Naive thymus-derived CD8-positive, alpha-beta T cell (primary cell): ENCODE measurements at places on chromosomes 13 and 19. TPM values are rescaled to one million over a fixed set of nuclear protein-coding genes. Genes with fewer than 3 reads are reported as not detected.

KXD1 gene
- total RNA-seq = 97.9 TPM

RYR1 gene
- 0.93 TPM for total RNA-seq

COL4A2 gene
- not detected for total RNA-seq

GRCh38 chr13:69274231-69274630 is 833.4 kb upstream of the ATXN8OS start:
- H3K4me3 ChIP-seq = no peak overlapping the region
- H3K36me3 ChIP-seq = no peaks in the 10 kb centered on the region
- no peak for DNase-seq
- H3K27me3 ChIP-seq = no peaks in the 10 kb centered on the region

DNA sequence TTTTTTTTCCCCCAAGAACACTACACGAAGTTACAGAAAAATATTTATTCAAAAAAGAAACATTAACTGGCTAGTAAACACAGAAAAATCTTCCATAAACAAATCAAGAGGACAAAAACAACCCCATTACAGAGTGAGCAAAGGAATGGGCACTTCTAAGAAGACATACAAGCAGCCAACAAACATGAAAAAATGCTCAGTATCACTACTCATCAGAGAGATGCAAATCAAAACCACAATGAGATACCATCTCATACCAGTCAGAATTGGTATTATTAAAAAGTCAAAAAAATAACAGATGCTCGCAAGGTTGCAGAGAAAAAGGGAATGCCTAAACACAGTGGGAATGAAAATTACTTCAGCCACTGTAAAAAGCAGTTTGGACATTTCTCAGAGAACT is 131.7 kb downstream of the UGGT2 start:
- DNase-seq = no peak
- no peak overlapping the region for H3K4me3 ChIP-seq
- no peaks in the 10 kb centered on the region for H3K27me3 ChIP-seq
- no peak overlapping the region for H3K27ac ChIP-seq
- no peaks in the 10 kb centered on the region for H3K4me1 ChIP-seq
- H3K36me3 ChIP-seq = no peaks in the 10 kb centered on the region

- peak overlapping the region; percentile 89 for H3K4me3 ChIP-seq
- DNase-seq = no peak
- H3K36me3 ChIP-seq = no peaks in the 10 kb centered on the region
- no peak overlapping the region for H3K27ac ChIP-seq
- peaks cover 62% of the 10 kb centered on the region for H3K27me3 ChIP-seq
Measured at GRCh38 chr13:27789495-27790303, 2.6 kb upstream of the GSX1 start.

- H3K27ac ChIP-seq = no peak overlapping the region
- no peak overlapping the region for H3K4me3 ChIP-seq
- no peak for DNase-seq
- no peaks in the 10 kb centered on the region for H3K4me1 ChIP-seq
- H3K27me3 ChIP-seq = peaks cover 3% of the 10 kb centered on the region
Measured at GRCh38 chr13:35909837-35910540, 221.2 kb downstream of the DCLK1 start.

DNA sequence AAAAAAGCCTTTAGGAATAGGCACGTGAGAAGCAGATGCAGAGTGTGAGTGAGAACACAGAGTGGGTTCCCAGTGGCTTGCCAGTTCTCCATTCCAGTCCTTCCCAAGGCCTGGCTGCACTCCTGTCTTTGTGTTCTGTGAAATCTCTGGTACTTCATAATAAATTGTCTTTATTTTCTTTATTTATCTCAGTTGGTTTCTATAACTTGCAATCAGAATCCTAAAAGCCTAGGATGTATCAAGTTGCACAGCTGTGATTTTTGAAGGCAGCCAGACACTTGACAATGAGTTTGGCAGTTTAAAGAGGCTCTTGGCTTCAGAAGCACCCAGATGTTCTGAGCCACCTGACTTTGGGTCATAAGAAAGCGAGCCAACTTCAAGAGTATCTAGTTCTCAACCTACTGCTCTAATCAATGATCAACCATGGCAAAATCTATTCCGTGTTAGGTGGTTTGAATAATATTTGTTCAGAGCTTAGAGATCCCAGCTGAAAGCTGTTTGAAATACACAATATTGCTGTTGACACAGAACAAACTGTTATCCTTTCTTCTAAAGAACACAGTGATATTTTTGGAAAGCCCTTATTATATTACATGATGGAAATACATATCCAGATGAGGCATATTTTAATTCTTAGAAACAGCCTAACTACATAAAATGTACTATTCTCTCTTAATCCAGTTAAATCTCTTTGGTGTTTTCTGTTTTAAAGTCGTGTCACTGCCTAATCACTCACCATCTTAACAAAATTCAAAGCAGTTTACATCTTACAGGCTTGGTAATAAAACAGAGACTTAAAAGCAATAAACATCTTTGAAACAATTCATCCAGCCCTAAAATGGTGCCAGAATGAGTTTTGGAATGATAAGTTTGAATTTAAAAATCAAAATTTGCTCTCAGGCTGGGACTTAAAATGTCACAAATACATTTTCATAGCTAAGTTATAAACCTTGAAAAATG is 483.0 kb upstream of the NBEA start:
- no peak overlapping the region for H3K4me3 ChIP-seq
- no peak overlapping the region for H3K27ac ChIP-seq
- H3K27me3 ChIP-seq = peaks cover 5% of the 10 kb centered on the region
- no peaks in the 10 kb centered on the region for H3K4me1 ChIP-seq

GRCh38 chr13:80399340-80400163 is 58.6 kb upstream of the SPRY2 start:
- peaks cover 5% of the 10 kb centered on the region for H3K36me3 ChIP-seq
- H3K27me3 ChIP-seq = no peaks in the 10 kb centered on the region
- peaks cover 37% of the 10 kb centered on the region for H3K4me1 ChIP-seq
- H3K27ac ChIP-seq = peak overlapping the region; percentile 8
- peak overlapping the region; percentile 36 for H3K4me3 ChIP-seq

GRCh38 chr13:107200491-107200890 is 632.6 kb upstream of the ARGLU1 start:
- DNase-seq = no peak
- H3K27me3 ChIP-seq = no peaks in the 10 kb centered on the region
- H3K4me1 ChIP-seq = no peaks in the 10 kb centered on the region
- no peak overlapping the region for H3K4me3 ChIP-seq

- H3K27ac ChIP-seq = no peak overlapping the region
- no peaks in the 10 kb centered on the region for H3K27me3 ChIP-seq
- peaks cover 3% of the 10 kb centered on the region for H3K36me3 ChIP-seq
Measured at GRCh38 chr13:112467236-112467635, 91.1 kb downstream of the SPACA7 start.

DNA sequence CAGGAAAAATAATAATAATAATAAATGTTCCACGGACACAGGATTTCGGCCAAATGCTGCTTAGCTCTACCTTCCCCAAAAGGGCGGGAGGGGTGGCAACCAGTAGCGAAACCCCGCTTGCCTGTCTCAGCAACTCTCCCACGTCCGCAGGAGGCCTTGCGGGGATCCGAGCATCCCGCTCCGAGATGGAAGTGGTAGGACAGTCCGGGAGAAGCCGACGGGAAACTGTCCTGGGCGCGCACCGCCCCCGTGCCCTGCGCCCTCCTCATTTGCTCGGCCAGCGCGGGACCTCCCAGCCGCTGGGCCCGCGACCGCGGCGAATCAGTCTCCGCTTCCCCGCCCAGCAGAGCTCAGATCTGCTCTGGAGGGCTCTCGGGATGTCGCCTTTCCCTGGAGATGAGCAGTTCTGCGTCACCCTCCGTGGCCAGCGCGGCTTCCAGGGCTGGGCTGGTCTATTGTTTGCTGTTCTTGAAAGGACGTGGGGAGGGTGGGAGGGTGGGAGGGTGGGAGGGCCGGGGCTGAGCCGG is 48.9 kb upstream of the PABPC3 start:
- H3K27ac ChIP-seq = no peak overlapping the region
- DNase-seq = no peak
- H3K4me1 ChIP-seq = peaks cover 5% of the 10 kb centered on the region
- H3K27me3 ChIP-seq = peaks cover 90% of the 10 kb centered on the region
- H3K4me3 ChIP-seq = peak overlapping the region; percentile 44

DNA sequence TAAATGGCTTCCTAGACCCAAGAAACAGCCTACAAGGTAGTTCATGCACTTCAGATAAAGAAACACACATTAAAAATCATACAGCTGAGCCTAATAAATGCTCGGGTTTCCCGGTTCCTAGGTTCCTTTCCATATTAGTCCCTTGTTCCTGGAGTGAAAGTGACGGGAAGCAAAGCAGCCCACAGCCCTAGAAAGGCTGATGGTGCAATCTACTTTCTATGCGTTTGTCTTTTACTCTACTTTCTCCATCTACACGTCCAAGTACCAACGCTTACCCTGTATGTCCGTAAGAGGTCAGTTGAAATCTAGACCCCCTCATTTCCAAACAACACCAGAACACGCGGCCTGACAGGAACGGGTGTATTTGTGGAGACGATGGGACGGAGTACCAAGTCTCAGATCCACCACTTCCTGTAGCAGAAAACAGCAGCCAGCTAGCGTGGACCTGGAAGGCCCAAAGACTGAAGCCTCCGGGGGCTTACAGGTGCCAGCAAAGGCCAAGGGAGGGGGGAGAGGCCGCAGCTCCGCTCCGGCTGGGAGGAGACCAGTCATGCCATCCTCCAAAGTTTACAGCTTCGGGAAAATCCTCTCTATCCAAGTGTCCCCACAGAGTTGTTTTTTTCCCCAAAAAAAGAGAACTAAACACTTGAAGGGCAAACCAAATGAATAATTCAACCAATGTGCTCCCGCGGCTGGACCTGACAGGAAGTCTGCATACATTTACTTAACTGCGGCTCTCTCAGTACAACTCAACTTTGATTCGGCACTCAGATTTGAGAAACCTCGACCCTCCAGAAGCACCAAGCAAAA is 34.1 kb downstream of the STK24 start:
- H3K4me3 ChIP-seq = peak overlapping the region; percentile 70
- no peak for DNase-seq
- H3K27ac ChIP-seq = peak overlapping the region; percentile 86
- H3K27me3 ChIP-seq = no peaks in the 10 kb centered on the region

DNA sequence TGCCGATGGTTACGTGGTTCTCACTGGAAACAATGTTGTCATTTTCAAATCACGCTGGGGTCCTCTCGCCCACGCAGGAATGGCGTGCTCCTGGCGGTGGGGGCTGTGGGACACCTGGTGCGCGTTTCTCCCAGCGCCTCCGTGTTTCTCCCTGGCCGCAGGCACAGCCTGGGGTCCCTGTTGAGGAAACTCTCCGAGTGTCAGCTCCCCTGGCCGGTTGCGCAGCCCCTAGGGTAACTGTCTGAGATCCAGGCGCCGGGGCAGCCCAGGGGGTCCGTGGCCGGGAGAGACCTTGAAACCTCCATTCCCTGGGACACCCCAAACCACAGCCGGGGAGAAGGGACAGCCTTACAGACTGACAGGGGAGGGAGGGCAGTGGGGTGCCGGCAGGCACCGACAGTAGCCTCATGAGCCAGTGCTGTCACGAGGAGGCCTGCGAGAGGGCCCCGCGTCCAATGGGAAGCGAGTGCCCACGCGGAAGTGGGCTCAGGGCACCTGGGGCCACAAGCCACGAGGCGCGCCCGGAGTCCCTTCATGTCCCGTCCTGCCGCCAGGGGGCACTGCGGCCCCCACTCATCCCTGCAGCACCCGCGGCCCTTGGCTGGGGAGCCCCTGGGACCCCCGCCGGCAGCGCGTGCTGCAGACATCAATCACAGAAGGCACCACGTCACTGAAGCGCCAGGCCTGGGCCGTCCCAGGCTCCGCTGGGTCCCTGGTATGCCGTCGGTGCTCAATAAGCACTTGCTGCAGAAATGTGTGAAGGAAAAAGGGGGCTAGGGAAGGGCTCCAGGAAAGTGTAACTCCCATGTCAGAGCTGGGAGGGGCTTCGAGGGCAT is 9.5 kb downstream of the ADAMTSL5 start:
- H3K27me3 ChIP-seq = no peaks in the 10 kb centered on the region
- peaks cover 14% of the 10 kb centered on the region for H3K4me1 ChIP-seq
- H3K27ac ChIP-seq = no peak overlapping the region
- H3K36me3 ChIP-seq = no peaks in the 10 kb centered on the region
- DNase-seq = peak; percentile 61

- no peak for DNase-seq
- H3K4me3 ChIP-seq = no peak overlapping the region
- peaks cover 66% of the 10 kb centered on the region for H3K27me3 ChIP-seq
Measured at GRCh38 chr13:48567515-48568369, 34.9 kb upstream of the RCBTB2 start.

GRCh38 chr13:48184260-48184659 is 48.7 kb upstream of the ITM2B start:
- peak overlapping the region; percentile 40 for H3K4me3 ChIP-seq
- no peak for DNase-seq
- peaks cover 65% of the 10 kb centered on the region for H3K4me1 ChIP-seq
- H3K27ac ChIP-seq = peak overlapping the region; percentile 78
- H3K27me3 ChIP-seq = no peaks in the 10 kb centered on the region

DNA sequence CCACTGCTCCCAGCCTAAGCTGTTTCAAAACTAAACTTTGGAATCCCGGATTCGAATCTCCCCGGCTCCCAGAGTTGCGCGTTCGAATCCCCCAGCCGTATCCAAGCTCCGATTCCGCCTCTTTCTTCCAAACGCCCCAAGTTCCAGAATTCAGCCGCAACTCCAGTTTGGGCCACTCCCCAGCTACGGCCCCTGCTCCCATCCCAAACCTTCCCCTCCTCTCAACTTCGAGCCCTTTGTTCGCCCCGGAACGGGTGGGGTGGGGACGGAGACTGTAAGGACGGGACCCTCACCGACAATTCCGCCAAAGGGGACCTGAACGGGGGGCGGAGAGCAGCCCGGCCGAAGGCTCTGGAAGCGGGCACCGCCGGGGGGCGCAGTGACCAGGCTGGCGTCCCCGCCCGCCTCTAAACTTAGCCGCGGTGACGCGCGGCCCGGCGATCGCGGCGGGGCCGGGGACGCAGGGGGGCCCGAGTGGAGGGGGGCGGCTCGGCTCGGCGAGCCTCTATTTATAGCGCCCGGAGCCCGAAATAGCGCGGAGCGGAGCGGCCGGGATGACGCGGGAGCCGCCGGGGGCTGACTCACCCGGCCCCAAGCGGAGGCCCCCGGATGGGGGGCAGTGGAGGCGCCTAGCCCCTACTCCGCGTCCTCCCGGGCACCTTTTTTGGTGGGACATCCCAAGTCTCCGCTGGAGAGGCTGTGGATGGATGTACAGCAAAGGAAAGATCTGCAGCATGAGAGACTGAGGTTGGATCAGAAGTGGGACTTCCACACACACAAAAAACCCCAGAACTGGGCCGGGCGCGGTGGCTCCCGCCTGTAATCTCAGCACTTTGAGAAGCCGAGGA is 4.9 kb upstream of the ERCC1 start:
- peak overlapping the region; percentile 89 for H3K4me3 ChIP-seq
- no peaks in the 10 kb centered on the region for H3K36me3 ChIP-seq
- no peak overlapping the region for H3K27ac ChIP-seq
- DNase-seq = no peak
- no peaks in the 10 kb centered on the region for H3K27me3 ChIP-seq
- H3K4me1 ChIP-seq = peaks cover 26% of the 10 kb centered on the region

GRCh38 chr13:113775451-113776145 is 16.6 kb downstream of the TMEM255B start:
- H3K36me3 ChIP-seq = no peaks in the 10 kb centered on the region
- H3K4me3 ChIP-seq = no peak overlapping the region
- no peaks in the 10 kb centered on the region for H3K4me1 ChIP-seq
